NCI-H524 treated with DMSO at 0.1 percent for 48 hours (cell line): ENCODE measurements at places on chromosomes 6 and 20.

GRCh38 chr6:35288834-35289233 lies 8.8 kb upstream of the DEF6 start:
- no peak for DNase-seq

DNA sequence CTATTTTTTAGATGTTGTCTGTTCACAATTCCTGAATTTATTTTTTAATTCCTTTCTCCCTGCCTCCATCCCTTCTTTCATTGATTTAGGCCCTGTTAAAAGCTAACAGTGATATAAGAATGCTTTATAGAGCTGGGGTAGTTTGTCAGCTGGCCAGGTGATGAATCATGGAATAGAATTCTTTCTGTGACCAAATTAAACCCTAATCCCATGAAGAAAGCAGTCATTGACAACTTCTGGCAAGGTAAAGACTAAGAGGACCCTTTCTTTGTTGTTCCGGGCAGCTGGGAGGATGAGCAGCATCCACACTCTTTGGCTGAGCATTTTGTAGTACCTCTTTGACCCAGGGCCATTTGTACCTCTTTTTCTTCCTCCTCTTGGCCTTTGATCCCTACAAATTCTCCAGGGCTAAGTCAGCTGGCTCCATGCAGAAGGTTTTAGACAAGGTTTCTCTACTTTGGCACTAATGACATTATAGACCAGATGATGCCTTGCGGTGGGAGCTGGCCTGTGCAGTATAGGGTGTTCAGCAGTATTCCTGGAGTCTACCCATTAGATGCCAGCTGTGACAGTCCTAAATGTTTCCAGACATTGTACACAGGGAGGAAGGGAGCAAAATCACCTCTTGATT lies 102.9 kb downstream of the SLX4IP start:
- no peak for DNase-seq

GRCh38 chr6:87701676-87702588 lies at the start of gene AKIRIN2:
Gene AKIRIN2 (minus strand): TSS chr6:87702233. CDS start chr6:87701684, 549 bp downstream.
- DNase-seq = peak; percentile 88

- no peak for DNase-seq
Observed at GRCh38 chr6:158684311-158684710, 34.5 kb downstream of the SYTL3 start.

DNA sequence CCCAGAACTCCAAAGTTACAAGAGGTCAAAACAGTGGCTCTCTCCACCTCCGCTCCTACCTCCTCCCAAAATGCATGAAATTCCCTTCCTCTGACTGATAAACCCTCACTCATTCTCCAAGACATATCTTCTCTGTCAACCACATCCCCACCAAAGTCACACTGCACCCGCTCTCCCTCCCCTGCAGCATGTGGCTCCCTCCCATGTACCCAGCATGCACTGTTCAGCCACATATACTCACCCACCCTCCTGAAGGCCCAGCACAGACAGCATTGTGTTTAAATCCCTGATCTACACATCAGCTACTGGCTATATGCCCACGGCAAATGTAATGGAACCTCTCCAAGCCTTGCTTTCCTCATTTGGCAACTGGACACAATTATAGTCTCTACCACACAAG lies 5.5 kb upstream of the POU5F1 start:
- no peak for DNase-seq

DNA sequence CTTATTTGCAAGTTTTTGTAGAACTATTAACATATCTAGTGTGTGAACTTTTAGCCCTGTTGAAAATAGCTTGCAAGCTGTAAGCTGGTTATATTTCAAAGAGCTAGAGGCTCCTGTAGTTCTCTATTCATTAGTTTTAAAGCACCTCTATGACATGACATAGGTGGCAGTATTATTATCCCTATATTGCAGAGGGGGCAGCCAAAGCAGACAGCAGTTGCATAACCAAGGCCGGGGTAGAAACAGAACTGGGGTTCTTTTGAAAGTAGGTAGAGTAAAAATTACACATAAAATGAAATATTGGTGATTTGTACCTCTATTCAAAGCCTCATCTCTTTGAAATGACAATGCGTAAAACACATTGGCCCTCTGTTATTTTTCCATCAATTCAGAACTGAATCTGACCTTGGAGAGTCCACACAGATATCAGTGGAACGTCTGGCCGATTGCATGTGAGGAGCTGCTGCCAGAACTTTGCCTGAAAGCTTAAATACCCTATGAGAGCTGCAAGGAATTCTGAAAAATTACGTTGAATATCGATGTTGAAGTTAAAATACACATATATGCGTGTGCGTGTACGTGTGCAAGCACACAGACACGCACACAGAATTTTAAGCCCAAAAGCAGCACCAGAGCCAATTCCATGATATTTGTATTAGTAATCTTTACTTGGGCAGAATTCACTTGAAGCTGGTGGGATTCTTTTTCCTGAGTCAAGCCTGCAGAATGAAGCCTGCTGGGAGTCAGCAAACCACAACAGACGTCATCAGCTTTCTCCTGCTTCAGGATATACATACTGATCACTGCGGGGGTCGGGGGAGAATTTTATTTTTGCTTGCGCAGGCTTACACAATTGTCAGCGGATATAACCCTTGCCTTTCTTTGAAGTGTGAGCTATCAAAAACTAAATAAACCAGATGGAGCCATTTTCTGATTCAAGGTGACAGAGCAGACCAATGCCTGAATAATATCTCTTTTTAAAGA lies 163.2 kb downstream of the PDE7B start:
- DNase-seq = no peak

DNA sequence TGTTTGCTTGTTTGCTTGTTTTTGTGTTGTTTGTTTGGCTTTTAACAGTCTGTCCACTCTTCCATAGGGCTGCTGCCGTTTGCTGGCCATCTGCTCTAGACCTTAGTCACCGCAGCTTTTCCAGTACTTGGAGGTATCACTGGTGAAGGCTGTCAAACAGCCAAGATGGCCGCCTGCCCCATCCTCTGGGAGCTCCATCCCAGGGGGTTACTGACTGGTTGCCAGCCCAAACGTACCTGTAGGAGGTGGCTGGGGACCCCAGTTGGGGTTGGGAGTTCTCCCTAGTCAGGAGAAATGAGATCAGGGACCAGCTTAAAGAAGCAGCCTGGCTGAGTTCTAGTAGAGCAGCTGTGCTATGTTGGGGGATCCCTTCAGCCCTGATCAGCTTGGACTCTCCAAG lies 418.4 kb downstream of the KHDRBS2 start:
- DNase-seq = no peak

- DNase-seq = no peak
Observed at GRCh38 chr20:48694381-48694865, 133.4 kb downstream of the PREX1 start.

DNA sequence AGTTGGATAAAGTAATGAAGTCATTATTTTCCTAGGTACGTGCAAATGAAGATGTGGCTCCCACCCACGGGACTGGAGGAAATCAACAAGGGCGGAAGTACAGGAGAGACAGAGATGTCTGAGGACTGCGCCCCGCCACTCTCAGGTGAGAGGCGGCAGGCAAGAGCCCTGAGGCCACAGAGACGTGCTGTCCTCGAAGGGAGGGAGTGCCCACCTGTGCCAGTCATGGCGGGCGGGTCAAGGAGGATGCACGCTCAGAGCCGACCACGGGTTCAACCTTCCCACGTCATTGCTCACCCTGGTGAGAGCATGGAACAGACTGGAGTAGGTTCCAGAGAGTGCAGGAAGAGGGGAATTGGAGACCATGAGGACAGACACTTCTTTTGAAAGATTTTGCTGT lies 12.7 kb downstream of the CST8 start:
- no peak for DNase-seq

DNA sequence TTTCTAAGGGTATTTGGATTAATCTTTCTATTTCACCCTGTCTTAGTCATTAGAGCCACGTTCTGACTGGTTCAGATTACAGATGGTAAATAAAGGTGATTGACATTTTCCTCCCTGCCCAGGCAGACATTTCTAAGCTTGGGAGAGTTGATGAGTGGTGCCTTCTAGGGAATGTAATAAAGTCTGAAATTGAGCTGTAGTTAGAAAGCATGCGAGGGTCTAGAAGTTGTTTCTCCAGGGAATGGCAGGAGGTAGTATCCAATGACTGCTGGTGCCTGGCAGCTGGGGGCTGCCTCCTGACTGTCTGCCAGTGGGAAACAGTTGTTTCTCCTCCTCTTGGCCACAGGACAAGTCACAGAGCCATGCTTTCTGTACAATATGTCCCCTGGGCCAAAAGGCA lies 14.6 kb downstream of the EDN3 start:
- no peak for DNase-seq

DNA sequence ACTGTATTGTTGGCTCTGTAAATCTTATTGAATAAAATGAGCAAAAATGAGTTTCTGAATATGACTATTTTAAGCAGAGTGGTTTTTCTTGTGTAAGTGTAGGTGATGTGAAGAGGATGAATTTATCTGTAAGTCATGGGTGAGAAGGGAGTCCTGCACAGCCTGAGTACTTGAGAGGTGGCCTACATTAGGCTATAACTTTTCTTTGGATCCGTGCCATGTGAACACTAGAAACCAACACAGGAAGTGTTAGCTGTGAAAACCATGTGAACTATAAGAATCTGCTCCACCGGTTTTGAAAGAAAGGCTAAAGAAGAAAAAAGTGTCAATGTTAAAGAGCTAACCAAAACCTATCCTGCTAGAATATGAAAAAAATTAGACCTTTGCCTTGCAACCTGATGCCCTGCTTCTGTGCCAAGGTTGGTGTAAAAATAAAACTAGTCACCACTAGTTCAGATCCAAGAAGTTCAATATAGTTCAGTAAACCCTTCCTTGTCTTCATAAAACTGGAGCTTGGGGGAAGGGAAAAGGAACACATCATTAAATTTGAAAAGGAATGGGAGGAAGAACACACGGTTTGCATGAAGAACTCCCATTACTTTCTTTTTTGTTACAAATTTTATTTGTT lies 21.3 kb downstream of the PLCB1 start:
- no peak for DNase-seq

DNA sequence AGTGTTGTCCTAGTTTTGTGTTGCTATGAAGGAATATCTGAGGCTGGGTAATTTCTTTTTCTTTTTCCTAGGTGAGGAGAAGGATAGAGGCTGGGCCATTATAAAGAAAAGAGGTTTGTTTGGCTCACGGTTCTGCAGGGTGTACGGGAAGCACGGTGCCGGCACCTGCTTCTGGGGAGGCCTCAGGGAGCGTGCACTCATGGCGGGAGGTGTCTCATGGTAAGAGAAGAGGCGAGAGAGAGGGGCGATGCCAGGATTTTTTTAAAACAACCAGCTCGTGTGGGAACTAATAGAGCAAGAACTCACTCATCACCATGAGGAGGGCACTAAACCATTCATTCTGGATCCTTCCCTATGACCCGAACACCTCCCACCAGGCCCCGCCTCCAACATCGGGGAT lies 14.2 kb upstream of the NPBWR2 start:
- no peak for DNase-seq

DNA sequence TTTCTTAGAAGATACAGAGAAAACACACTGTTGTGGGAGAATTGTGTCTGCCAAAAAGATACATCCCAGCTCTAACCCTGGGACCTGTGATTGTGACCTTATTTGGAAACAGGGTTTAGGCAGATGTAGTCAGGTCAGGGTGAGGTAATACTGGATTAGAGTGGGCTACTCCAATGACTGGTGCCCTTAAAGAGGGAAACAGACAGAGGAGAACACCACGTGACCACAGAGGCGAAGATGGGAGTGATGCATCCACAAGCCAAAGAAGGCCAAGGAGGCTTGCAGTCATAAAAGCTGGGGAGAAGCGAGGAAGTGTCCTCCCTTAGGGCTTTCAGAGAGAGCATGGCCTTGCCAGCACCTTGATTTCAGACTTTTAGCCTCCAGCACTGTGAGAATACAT lies 35.6 kb downstream of the SLC52A3 start:
- DNase-seq = no peak

DNA sequence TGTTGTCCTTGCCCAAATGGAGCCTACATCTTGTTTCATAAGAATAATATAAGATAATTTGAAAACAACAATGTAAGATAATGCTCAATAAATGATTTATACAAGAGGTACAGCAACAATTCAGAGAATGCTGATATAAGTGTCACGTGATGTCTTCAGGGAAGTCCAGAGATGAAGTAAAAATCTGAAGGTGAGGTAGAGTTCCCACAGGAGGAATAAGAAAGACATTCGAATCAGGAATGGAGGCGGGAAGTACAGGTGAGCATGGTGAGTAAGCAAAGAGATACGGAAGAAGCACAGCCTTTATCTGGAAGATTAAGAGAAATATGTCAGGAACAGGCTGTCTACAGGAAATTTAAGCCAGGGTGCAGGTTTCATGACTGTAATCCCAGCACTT lies 165.9 kb upstream of the MARCKS start:
- DNase-seq = no peak

DNA sequence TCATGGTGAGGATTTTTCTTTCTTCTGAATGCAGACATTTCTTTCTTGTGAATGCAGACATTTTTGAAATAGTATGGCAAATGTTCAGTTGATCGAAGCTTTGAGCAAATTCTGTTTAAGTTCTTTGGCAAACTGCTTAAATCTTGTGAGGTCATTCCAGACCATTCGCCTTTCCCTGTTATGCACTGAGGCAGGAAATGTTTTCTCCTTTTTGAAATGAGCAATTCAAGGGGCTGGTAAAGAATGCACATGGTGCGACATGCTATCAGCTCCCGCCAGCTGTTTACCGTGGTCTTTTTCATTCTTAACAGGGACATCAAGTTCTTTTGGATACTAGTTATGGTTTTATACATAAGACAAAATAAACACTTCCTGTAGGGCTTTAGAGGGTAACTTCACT lies 112.0 kb upstream of the CCN2 start:
- DNase-seq = no peak

DNA sequence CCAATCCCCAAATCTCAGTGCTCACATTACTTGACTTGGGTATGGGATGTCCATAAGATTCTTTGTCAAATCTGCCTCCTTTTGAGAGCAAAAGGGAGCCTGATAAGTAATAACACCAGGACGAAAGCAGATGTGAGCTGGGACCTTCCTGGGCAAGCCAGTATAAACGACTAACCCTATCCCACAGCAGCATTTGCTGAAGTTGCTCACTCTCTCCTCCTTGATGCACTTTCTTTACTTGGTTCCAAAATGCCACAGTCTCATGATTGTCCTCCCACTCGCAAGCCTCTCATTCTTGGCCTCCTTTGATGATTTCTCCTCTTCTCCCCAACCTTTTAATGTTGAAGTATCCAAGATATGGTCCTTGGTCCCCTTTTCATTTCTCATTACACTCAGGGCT lies 44.7 kb upstream of the TAGAP start:
- no peak for DNase-seq

- DNase-seq = no peak
Observed at GRCh38 chr20:35303382-35303734, 11.1 kb upstream of the FAM83C start.

- DNase-seq = no peak
Observed at GRCh38 chr6:47334334-47334733, 24.6 kb upstream of the TNFRSF21 start.

GRCh38 chr6:67031451-67031850 lies 1324.4 kb upstream of the EYS start:
- DNase-seq = no peak

DNA sequence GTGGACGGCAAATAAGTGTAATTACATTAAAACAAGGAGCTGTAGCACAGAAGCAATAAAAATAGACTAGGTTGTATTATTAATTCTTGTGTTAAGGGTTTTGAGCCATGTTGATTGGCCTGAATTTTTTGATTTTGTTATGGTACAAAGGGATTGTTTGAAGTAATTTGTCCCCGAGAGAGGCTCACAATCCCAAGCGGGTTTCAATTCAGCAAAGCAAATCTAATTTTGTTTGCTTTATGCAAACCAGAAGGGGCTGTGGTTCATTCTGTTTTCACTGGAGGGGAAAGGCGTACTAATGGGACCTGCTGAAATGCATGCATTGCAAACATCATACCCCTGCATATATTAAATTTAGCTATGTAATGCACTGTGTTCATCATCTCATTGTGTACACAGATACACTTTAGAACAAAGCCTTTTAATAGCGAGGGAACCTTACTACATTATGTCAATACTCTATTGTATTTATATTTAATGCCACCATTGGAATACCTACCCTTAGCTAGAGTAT lies 379.5 kb upstream of the POU3F2 start:
- no peak for DNase-seq
